ENCODE measurements at places on chromosomes 2 and 18. TPM values are rescaled to one million over a fixed set of nuclear protein-coding genes. Genes with fewer than 3 reads are reported as not detected.
A peak's percentile ranks its signal among the peaks of the same experiment; 100 is the strongest.

Gene AFF3
- total RNA-seq, result 14.7 TPM

Gene REV1
- 26.1 TPM for total RNA-seq

Gene LOXL3
- 17.6 TPM for total RNA-seq

Gene SIX3
- total RNA-seq, result 0.48 TPM

Gene RIT2
- total RNA-seq, result not detected

Gene CLEC4F
- not detected for total RNA-seq

Gene RPRM
- total RNA-seq, result 0.53 TPM

Gene POU3F3
- total RNA-seq, result 0.09 TPM

Gene UBE2E3
- 140 TPM for total RNA-seq

Gene GPR35
- 0.82 TPM for total RNA-seq

- DNase-seq, result no peak
These were observed 18.8 kb downstream of the MGAT4A start for GRCh38 chr2:98712145-98712544.

DNA sequence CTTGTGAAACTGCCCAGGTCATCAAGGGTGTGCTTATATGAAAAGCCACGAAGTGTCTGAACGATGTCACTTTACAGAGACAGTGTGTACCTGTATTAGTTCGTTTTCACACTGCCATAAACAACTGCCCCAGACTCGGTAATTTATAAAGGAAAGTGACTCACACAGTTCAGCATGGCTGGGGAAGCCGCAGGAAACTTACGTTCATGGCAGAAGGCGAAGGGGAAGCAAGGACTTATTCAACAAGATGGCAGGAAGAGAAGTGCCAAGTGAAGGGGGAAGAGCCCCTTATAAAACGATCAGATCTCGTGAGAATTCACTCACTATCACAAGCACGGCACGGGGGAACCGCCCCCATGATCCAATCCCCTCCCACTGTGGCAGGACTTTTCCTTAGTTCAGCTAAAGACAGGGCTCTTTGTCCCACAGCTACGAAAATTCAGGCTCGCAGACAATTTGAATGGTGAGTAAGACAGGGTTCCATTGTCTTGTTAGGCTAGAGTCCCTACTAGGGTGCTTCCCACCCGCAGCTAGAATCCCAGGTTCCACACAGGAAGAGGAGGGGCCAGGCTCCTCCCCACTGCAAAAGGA, 20.1 kb downstream of the TMEM177 start:
- no peak for DNase-seq

- no peak for DNase-seq
These were observed 78.2 kb downstream of the SH3RF3 start for GRCh38 chr2:109207176-109207575.

- peak; percentile 71 for DNase-seq
These were observed 133.9 kb upstream of the CDH20 start for GRCh38 chr18:61199171-61199848.

GRCh38 chr2:12052796-12053195, 306.4 kb downstream of the LPIN1 start:
- DNase-seq, result no peak

DNA sequence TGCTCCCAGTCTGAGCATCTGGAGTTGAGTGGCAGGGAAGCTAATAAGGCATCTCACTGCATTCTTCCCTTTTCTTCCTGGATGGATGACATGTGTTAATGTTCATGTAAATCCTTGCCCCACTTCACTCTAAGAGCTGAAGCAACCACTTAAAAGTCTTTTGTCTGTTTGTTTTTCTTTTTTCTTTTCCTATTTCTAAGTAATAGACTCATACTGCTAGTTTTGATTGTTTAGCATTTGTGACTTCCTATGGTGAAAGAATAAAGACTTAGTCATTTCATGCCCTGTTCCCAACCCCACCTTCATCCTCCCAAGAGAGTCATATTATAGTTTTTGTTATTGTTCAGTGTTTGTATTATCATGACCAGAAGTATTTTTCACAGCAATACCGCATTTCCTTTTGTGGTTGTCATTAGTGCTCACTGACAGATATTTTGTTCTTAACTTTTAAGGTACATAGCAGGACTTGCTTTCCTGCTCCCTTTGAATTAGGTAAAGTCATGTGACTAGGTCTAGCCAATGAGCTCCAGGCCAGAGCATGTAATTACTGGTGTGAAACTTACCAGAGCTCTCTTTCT, 18.1 kb upstream of the SPP2 start:
- peak; percentile 86 for DNase-seq

- DNase-seq, result no peak
These were observed 19.0 kb downstream of the TBC1D8 start for GRCh38 chr2:101132202-101132601.

DNA sequence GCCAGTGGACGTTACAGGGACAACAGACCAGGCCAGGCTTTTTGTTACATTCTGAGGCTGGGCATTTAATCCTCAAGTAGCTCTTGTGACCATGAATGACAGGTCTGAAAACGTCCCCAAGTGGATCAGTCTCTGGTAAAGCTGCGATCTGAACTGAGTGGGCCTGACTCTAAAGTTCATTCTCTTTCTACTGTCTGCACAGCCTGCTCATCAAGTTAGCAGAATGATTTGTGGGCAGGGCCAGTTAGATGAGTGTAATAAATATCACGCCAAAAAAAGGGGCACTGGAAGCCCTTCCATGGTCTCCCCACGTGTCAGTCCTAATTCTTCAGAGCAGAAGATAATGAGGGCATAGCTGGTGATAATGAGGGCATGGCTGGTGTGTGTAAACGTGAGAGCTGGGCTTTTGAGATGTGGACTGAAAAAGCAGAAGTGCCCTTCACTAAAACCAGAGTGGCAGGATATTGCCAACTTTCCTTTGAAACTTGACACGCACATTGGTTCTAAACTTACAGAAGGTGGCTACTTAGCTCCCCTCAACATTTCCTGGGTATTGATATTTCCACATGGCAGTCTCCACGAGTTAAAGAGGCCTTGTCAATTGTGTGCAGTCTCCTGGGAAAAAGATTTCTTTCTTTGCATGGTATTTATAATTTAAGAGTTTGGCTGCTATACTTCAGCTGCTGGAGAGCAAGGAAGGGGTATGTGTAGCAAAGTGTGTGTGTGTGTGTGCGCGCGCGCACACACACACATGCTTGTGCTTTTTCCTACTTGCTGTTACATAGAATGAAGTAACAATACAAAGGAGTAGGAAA, 72.7 kb upstream of the LYPD6B start:
- DNase-seq, result no peak

DNA sequence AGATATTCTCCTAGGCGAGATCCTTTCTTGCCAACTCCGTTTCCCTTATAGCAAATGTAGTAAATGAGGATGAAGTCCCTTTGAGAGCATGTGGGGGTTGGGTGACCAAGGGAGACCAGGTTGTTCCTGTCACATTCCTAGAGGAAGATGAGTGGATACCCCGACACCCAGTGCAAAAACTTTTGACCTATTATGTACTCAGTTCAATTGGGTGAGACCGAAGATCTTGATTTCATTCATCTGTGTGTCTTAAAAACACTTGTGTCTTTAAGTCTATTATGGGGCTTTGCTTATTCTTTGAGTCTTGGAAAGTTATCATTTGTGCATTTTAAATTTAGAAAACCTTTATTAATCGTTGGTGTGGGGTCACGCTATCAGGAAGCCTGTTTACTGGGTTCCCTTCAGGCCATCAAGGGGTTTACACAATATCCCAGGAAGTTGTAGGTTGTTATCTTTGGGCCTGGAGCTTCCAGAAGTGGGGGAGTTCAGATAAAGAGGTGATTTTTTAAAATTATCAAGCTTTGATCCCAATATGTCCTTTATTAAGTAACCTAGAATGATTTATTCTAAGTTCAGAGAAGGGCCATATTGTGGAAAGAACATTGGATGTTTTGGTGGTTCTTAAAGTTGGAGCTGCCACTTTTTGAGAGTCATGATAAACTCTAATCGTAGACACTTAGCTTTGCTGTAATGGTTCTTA, 2.8 kb downstream of the RHOB start:
- no peak for DNase-seq

- DNase-seq, result peak; percentile 2
These were observed 117.4 kb downstream of the RHBDD1 start for GRCh38 chr2:226953206-226953605.

GRCh38 chr2:160224507-160224906, 24.4 kb upstream of the ITGB6 start:
- no peak for DNase-seq

DNA sequence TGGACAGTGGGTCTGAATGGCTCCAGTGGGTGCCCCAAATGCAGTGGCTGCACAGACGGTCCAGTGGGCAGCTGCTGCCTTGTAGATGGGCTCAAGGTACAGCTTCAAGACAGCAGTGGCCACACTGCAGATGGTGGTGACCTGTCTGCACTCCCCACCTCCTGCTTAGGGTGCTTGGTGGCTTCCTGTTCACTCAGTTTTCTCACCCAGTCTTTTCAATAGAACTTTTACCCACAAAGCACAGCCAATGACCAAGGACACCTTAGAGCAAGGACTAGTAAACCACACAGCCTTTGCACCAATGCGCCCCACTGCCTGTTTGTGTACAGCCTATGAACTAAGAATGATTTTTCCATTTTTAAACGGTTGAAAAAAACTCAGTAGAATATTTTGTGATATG, 34.9 kb downstream of the MEX3C start:
- no peak for DNase-seq

- DNase-seq, result peak; percentile 82
These were observed 145.7 kb downstream of the ZEB2 start for GRCh38 chr2:144374163-144374661.

GRCh38 chr2:58194458-58194857, 46.7 kb downstream of the FANCL start:
- DNase-seq, result no peak

DNA sequence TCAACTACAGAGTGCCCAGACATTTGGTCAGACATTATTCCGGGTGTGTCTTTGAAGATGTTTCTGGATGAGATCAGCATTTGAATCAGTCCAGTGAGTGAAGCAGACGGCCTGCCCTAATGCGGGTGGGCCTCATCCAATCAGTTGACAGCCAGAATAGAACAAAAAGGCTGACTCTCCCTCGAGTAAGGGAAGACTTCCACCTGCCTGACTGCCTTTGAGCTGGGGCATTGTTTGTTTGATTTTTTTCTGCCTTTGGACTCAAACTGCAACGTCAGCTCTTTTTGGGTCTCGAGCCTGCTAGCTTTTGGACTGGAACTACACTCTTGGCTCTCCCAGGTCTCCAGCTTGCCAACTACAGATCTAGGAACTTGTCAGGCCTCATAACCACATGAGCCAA, 111.7 kb upstream of the AGAP1 start:
- no peak for DNase-seq

DNA sequence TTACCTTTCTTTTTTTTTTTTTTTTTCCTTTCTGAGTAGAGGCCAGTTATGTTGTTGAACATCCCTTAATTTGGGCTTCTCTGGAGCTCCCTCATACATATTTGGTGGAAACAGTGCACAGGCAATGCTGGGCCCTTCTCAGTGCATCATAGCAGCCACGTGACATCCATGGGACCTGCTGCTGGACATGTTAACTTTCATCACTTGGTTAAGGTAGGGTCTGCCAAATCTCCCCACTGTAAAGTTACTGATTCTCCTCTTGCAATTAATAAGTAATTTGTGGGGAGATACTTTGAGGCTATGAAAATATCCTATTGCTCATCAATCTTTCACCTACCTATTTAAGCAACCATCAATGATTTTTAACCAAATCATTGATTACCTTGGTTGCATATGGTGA, 211.5 kb upstream of the LYPD1 start:
- no peak for DNase-seq

DNA sequence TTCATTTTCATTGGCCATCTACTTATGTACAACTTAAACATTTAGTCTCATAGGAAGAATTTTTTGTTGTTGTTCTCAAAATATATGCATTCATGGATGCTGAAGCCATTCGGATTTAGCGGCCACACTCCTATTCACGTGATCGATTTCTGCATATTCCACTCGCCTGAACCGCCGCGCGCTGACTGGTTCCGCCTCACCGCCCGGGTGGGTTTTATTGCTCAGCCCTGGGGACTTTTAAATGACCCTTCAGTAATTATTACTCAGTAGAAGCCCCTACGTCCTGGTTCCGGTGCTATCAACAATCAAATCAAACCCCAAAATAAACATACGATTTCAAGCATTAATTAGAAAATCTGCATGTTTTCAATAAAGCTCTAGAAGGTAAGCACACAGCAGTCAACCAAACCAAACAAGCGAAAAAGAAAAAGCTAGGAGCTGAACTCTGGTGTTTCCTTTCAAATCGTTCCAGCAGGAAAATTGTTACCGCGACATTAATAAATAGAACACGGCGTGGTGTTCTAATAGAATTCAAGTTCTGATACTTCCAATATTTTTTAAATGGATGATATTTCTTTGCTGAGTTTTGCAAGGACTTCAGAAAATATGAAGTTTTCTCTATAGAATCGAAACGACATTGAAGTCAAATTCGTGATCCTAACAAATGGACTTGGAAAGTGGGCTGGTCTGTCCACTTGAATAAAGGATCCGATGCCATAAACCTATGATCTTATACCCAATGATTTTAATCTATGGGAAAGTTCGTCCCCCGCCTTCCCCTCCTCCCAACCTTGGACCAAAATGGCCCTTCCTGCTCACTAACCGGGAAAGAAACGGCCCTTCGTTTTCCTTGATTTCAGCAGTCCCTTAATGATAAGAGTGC, 9.3 kb downstream of the PAX3 start:
- no peak for DNase-seq

DNA sequence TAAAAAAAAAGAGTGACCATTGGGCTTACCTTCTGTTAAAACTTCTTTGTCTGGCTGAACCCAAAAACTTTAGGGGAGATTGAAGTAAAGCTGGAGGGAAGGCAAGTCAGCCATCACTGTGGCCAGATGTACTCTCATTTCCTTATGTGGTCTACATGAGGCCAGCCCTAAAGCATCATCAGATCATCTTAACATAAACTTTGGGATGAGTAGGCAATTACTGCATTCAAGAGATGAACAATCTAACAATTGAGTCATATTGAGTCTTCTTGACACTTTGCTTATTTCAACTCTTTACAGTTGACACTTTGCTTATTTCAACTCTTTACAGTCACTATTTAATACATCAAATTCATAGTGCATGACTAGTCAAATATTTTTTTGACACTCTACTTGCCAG, 155.6 kb downstream of the QPCT start:
- peak; percentile 77 for DNase-seq

- no peak for DNase-seq
These were observed 330.4 kb upstream of the SMIM21 start for GRCh38 chr18:75757951-75758350.

- no peak for DNase-seq
These were observed 117.9 kb downstream of the SPHKAP start for GRCh38 chr2:228063558-228063957.

- DNase-seq, result no peak
These were observed 5.4 kb upstream of the CHRNG start for GRCh38 chr2:232533944-232534710.

- DNase-seq, result no peak
These were observed 200.8 kb upstream of the AGAP1 start for GRCh38 chr2:235293061-235293460.

- DNase-seq, result no peak
These were observed 17.2 kb downstream of the SP110 start for GRCh38 chr2:230202430-230203109.
